ENCODE measurements at places on chromosomes 3 and 15. TPM values are rescaled to one million over a fixed set of nuclear protein-coding genes. Genes with fewer than 3 reads are reported as not detected.
A peak's percentile ranks its signal among the peaks of the same experiment; 100 is the strongest.

Gene MCF2L2
- 6.4 TPM for total RNA-seq

Gene CGNL1
- 10.6 TPM for total RNA-seq

Gene AADACL2
- total RNA-seq, result not detected

Gene MYRIP
- 7.8 TPM for total RNA-seq

Gene CEMIP
- not detected for total RNA-seq

Gene GABRR3
- total RNA-seq, result not detected

- DNase-seq, result peak; percentile 62
These were observed 6.9 kb upstream of the RPL35A start for GRCh38 chr3:197942956-197943556.

DNA sequence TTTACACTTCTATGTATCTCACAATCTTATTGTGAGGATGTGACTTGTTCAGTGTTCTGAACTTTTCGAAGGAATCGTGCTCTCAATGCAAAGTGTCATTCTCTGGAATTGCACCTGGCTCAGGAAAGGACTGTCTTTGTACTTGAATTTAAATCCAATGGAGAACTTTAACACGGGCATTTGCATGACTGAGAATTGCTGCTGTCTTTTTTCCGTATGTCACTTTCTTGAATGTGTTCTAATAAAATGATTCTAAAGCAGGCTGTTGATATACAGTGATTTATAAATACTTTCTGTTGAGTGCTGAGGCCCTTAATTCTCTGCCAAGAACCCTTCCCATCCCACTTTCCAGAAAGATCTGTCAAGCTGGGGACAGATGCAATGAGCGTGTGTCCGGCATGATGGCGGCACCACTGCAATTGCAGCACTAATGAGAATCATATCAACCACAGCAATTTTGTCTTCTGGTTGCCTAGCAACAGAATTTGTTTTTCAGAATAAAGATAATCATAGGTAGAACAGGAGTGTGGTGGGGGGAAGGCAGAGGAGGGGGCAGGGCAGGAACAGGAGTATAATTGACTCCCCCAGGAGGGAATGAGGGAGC lies 210.6 kb upstream of the UMPS start:
- DNase-seq, result no peak

DNA sequence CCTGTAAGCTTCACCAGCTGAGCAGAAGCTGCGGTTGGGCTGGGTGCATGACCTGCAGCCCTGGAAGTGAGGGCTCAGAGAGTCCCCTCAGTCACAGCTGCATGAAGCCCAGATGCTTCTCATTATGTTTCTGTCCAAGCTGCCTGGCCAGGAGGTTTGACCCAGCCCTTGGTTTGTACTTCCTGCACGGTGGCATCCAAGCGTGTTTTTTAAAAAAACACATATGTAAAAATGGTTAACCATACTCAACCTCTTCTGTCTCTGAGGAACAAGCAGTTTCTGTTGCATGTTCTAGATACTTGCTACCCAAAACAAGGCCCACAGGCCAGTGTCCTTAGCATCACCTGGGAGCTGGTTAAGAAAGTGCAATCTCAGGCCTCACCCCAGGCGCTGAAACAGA lies 76.0 kb upstream of the ATP10A start:
- DNase-seq, result no peak

- DNase-seq, result no peak
These were observed 8.5 kb downstream of the CGNL1 start for GRCh38 chr15:57384816-57385215.

GRCh38 chr15:45347989-45348388 lies 30.4 kb downstream of the GATM start:
- no peak for DNase-seq

GRCh38 chr15:84142888-84143337 lies 92.7 kb upstream of the GOLGA6L4 start:
- DNase-seq, result peak; percentile 65

DNA sequence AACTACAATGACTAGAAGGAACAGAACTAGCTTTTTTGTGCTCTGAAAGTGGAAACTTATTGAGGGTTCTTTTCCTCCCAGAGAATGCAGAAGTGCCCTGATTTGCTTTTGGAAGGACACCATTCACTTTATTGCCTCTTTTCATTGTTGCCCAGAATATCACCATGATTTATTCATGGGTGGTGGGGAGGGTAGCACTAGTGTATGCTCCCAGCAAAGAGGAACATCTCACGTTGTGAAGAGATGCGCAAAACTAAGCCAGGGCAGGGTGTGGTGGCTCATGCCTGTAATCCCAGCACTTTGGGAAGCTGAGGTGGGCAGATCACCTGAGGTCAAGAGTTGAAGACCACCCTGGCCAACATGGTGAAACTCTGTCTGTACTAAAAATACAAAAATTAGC lies 31.4 kb downstream of the FLNB start:
- no peak for DNase-seq

DNA sequence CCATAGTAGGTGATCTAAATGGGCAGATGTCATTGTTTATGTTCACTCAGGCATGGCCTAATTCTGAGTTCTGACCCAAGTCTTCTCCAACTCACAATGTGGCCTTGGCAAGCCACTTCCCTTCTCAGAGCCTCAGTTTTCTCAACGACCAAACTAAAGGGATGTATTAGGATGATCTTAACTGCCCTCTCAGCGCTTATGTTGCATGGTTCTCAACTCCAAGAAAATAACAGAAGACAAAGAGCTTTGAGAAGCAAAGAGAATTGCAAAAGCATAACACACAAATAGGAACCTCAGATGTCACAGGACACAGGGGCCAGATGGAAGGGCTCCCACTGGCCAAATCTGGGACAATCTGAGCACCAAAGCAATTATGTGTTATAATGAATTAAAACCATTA lies 8.6 kb downstream of the RHCG start:
- no peak for DNase-seq

- DNase-seq, result no peak
These were observed 190.1 kb downstream of the TBC1D5 start for GRCh38 chr3:17552351-17552750.

GRCh38 chr15:91122296-91122695 lies 22.2 kb downstream of the SV2B start:
- DNase-seq, result no peak

- no peak for DNase-seq
These were observed 31.6 kb upstream of the TSEN2 start for GRCh38 chr3:12452361-12453330.

- no peak for DNase-seq
These were observed 28.9 kb downstream of the CLEC3B start for GRCh38 chr3:45055032-45055410.

GRCh38 chr3:177133860-177134815 lies 63.1 kb downstream of the TBL1XR1 start:
- DNase-seq, result no peak

DNA sequence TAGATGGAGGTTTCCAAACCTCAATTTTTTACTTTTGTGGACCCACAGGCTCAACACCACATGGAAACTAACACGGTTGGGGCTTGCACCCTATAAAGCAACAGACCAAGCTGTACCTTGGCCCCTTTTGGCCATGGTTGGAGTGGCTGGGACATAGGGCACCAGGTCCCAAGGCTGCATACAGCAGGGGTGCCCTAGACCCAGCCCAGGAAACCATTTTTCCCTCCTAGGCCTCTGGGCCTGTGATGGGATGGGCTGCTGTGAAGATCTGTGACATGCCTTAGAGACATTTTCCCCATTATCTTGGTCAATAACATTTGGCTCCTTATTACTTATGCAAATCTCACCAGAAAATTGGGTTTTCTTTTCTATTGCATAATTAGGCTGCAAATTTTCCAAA lies 337.0 kb upstream of the CADM2 start:
- DNase-seq, result no peak

DNA sequence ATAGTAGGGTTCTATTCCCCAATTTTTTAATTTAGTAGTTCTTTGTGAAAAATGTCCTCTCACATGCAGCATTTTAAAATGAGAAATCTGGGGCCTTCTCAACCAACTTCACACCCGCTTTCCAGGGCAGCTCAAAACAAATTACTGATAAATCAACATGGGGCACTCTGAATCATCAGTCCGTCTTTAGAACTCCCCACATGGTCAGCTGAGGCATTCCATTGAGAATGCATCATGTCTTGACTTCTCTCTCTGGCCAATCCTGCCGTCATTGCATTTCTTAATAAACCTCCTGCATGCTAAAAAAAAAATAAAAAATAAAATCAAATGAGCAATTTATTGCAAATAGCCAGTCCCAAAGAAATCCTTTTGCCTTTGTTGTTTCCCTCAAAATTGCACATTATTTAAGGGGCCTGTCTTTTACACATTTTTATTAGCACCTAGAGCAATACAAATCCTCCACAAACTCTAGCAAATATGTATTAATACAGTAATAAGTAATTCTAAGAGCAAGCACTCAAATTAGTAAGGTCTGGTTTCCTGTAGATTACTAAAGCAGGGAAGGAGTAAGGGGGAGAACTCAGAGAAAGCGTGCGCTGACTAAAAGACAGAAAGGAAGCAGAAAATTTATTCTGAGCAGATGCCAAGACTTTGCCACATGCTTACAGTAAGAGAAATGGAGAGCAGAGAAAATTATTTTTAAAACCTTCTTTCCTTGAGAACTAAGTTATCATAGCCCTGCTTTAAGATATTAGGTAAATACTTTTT lies 175.7 kb downstream of the TNIK start:
- no peak for DNase-seq

- DNase-seq, result no peak
These were observed 826.8 kb upstream of the NR2F2 start for GRCh38 chr15:95503640-95504225.

DNA sequence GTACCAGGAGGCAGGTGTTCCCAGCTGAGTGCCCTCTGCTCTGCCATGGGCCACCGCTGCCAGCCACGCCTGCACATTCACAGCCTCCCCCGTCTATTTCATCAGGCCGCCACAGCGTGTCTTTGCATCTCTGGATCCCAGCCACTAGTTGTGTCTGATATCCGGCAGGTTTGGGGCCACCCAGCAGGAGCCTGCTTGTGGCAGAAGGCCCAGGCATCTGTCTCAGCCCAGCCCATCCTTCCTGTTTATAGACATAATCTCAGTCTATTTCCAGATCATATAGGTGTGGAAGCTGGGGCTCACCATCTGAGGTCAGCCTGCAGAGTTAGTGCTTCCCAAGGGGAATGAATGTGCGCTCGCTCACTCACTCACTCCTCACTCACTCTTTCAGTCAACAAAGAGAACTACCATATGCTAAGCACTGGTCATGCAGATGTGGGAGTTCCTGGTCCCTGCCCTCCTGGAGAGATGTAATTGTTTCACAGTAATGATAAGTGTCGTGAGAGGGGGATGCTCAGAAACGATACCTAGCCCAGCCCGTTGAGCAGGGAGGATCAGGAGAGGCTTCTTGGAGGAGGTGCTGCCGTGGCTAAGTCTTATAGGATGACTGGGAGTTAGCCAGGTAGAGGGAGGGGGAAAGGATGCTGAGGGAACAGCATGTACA lies 60.6 kb downstream of the FGD5 start:
- DNase-seq, result peak; percentile 74

- DNase-seq, result no peak
These were observed 64.8 kb upstream of the THSD4 start for GRCh38 chr15:71050461-71050860.

- DNase-seq, result no peak
These were observed 28.3 kb downstream of the LRRC2 start for GRCh38 chr3:46537779-46538178.

- no peak for DNase-seq
These were observed 28.3 kb upstream of the CRYBG3 start for GRCh38 chr3:97793420-97794019.
